Muscle of back (tissue), 13 donors: ENCODE measurements at places on chromosomes 5 and 9. TPM values are rescaled to one million over a fixed set of nuclear protein-coding genes. Genes with fewer than 3 reads are reported as not detected.

Gene PRRX2
- 3.3 TPM for polyA plus RNA-seq

Gene TLR4
- polyA plus RNA-seq, result 7.0 TPM

Gene FAM151B
- 3.6 TPM for polyA plus RNA-seq

Gene GDA
- 0.90 TPM for polyA plus RNA-seq

Gene PCDHGB1
- 0.40 TPM for polyA plus RNA-seq

Gene ERP44
- polyA plus RNA-seq, result 20.4 TPM

Gene C9orf153
- polyA plus RNA-seq, result not detected

GRCh38 chr5:36178524-36178890 lies 26.6 kb downstream of the SKP2 start:
- no peak for DNase-seq

GRCh38 chr5:89374144-89374784 lies 491.3 kb upstream of the MEF2C start:
- no peak for DNase-seq

DNA sequence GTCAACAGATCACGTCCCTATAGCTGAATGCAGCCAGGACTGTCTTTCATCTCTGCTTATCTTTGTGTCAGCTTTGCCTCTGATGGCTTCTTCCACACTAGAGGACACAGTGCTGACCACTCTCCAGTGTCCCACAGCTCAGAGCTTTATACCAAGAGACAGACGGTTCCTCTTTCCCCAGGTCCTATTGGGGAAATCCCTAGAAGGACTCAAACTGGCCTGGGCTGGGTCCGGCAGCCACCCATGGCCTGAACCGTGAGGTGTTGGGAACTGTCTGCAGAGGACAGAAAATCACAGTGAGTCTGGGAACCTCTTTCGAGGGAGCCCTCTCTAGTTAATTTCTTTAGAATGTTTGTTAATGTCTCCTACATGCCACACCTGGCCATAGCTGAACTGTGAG lies 68.3 kb upstream of the SHB start:
- DNase-seq, result no peak

- DNase-seq, result peak; percentile 41
These were observed 124.1 kb upstream of the STC2 start for GRCh38 chr5:173452119-173452905.

DNA sequence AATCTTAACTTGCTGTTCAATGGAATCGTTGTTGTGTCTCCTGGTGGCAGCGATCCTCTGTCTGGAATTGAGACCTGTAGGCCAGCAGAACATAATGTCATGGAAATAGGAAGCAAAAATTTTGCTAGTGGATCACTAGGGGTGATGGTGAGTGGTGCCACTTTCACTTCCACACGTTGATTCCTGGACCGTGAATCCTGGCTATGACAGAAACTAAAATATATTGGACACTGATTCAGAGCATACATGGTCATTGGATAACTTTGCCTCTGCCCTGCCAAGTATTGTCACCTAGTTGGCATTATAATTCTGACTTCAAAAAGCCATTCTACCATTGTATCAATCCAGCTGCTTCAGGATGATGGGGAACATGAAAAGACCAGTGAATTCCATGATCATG lies 353.2 kb downstream of the IRX1 start:
- DNase-seq, result no peak

GRCh38 chr5:60826653-60827052 lies 17.4 kb downstream of the ELOVL7 start:
- DNase-seq, result no peak

- peak; percentile 42 for DNase-seq
These were observed 103.0 kb downstream of the PCSK5 start for GRCh38 chr9:75993434-75993833.

DNA sequence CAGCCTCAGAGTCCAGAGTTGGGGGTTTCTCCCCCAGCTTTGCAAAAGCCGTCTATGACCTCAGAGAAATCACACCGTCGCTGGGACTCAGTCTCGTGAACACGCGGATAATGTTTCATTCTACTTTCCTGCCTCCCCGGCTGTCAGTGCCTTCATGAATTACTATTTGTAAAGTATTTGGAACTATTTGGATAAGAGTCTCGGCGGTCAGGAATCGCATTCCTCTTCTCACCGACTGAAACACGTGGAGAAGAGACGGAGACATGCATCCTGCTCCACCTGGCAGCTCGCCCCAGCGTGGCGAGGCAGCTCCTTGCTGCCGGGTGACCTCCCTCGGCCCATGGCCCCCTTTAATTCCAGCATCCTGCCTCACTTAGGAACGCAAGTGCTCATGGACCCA lies 23.9 kb downstream of the IRX2 start:
- no peak for DNase-seq

DNA sequence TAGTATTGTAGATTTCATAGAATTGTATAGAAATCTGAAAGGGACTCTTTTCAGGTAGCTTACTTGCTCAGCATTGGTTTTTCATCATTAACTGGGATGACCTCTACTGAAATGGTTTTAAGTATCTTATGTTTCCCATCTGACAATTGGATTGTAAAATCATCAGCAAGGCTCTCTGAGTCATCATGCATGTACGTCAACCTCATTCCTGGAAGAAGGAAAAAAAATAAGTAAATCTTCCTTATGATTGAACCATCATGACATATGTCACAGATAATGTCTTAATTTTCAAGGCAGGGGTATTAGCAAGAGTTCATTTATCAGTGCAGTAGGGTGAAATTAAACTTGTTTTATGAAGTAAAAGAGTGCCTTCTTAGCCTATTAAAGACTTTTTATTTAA lies 74.9 kb upstream of the CER1 start:
- no peak for DNase-seq

DNA sequence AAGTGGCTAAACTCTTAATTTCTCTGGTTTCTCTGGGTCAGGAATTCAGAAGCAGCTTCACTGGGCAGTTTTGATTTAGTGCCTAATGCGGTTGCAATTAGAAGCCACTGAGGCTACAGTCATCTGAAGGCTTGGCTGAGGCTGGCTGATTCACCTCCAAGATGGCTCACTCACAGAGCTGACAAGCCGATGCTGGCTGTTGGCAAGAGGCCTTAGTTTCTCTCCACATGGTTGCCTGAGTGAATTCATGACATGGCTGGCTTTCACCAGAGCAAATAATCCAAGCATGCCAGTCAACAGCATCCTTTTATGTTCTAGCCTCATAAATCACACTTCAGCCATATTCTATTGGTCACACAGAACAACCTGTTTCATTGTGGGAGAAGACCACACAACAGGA lies 2.8 kb upstream of the CDK7 start:
- DNase-seq, result no peak

DNA sequence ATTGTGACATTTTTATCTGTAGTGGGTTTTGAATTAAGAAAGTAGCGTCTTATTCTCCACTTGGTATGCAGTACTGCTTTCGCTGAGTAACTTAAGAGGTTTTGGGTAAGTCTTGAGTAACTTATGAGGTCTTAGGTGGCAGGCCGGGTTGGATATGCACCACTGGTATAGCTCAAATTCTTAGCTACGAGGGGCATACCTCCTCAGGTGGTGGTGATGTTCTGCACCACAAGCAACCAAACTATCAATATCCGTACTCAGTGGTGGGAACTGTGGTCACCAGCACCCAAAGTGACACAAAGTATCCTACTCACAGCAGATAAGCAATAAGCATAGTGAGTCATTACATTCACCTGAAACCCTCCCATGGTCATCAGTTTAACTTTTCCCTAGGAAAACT lies 13.7 kb downstream of the SMC2 start:
- DNase-seq, result no peak

DNA sequence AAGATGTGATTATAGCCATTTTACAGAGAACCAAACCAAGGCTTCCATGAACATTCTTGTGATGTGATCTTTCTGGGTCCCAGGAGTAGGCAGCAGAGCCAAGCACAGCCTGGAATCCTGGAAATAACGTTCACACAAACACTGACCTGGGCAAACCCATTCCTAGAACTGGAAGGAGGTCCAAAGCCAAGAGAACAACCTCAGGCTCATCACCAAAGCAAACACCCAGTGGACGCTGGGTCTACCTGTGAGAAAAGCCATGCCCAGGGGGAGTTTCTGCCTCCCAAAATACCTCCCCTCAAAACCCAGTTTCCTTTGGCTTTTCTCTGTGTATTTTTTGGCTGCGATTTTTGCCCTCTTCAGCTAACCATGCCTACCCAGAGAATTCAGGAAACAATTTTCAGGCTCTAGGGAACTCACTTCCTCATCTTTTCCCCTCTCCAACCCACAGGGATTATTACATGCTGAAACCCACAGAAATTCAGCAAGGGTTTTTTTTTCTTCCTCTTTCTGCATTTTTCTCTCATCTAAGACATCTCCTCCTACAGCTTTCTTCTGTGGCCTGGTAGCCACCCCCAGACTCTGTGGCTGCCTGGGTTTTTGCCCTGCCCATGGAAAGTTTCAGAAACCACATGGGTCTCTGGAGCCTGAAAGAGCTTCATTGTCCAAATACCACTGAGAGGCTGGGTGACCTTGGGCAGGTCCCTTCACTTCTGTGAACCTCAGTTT lies 75.0 kb downstream of the TNC start:
- no peak for DNase-seq

GRCh38 chr5:43335681-43336080 lies 22.5 kb upstream of the HMGCS1 start:
- DNase-seq, result no peak

DNA sequence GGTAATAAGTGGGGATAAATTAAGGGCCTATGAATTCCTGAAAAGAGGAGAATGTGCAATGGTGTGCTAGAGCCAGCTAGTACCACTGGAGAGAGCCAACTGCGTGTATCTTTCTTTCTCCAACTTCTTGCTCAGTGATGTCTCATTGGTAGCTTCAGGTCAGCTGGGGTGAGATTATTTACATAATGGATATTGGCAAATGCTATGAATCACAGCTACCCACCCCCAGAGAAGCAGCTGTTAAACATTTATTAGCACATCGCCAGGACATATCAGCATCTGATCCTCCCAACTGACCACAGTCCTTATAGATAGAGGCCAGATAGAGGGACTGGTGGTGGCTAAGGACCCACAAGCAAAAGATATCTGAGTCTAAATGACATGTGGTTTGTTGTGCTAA lies 421.3 kb downstream of the ACTL7B start:
- DNase-seq, result no peak
